HuH-7.5 (cell line): ENCODE measurements at places on chromosomes 13 and 19.

DNA sequence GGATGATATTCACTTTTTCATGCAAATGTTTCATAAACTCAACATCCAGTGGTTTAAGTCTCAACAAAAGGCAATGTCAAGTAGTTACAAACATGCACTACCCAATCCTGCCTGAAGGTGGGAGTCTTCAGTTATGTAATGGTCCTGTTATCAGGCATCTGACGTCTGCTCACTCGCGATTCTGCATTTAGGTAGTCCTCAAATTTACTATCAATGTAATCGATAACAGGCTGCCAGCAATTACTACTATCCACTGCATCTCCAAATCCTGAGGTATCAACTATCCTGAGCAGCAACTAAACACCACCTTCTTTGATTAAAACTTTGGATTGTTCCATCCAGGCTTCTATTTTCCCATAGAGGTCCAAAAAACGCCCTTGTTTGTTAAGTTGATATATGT is 51.2 kb downstream of the NLRP12 start:
- peak; percentile 34 for DNase-seq

DNA sequence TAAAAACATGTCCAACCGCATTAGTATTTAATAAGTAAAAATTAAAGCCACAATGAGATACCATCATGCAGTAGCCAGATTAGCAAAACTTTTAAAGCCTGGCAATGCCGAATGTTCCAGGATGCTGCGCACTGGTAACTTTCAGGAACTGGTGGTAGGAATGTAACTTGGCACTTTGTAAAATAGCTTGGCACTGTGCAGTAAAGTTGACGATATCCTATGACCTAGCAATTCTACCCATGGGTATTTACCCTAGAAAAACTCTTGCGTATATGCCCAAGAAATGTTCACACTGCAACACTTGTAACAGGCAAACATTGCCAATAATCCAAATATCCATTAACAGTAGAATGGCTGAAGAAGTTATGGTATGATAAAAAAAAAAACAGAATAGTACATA is 97.7 kb downstream of the SPACA7 start:
- no peak for DNase-seq

DNA sequence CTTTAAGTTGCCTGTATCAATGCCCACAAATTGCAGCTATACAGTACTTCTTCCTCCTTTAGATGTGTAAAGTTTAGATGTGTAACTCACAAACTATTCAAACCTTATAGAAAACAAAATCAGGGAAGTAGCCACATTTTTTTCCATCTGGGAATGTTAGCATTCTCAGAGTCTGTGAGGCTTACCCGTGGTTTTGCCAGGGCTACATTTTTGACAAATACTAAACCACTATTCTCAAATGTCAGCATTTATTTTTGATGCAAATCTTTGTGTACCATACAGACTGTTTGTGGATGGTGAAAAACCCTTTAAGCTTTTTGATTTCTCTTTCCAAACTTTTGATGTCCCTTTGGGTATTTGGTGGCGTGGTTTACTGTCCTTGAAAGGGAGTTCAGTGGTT is 216.4 kb downstream of the POSTN start:
- DNase-seq, result no peak

GRCh38 chr19:13557756-13558398 is 51.6 kb upstream of the CACNA1A start:
- DNase-seq, result no peak
